ENCODE measurements at places on chromosomes 12 and 14.

GRCh38 chr12:102342281-102343006 lies 137.9 kb downstream of the IGF1 start:
- DNase-seq = no peak

GRCh38 chr12:123934829-123935228 lies 37.8 kb downstream of the CCDC92 start:
- no peak for DNase-seq

DNA sequence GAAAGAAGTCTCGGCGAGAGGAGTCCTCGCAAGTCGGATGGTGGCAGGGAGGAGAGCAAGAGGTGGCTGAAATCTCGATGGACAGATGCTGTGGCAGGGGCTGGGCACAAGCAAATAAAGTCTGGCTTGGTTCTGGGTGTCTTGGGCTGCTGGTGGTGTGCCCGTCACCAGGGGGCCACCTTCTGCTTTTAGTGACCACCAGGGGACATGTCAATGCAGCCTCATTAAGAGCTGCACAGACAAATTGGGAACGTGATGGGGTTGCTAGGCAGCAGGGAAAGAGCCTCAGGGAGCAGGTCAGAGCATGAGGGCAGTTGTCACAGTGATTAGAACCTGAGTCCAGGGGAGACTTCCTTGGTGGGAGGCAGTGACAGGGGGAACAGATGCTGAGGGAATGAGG lies 44.0 kb downstream of the LRRC74A start:
- no peak for DNase-seq

GRCh38 chr12:16121953-16122352 lies 155.5 kb downstream of the SLC15A5 start:
- no peak for DNase-seq

- peak; percentile 48 for DNase-seq
Observed at GRCh38 chr14:105228562-105228961, 19.8 kb upstream of the BTBD6 start.

- no peak for DNase-seq
Observed at GRCh38 chr12:94027561-94027960, 120.8 kb upstream of the PLXNC1 start.

GRCh38 chr14:25049568-25050268 lies at the start of gene STXBP6:
Gene STXBP6, minus strand, starts transcription at chr14:25050147. Its CDS starts 75,329 bp downstream, at chr14:24974818.
- DNase-seq = peak; percentile 80

GRCh38 chr14:63438065-63438757 lies 105.0 kb downstream of the PPP2R5E start:
- DNase-seq = peak; percentile 33

- DNase-seq = peak; percentile 43
Observed at GRCh38 chr14:87992346-87992717, 650 bp downstream of the GALC start.

- peak; percentile 86 for DNase-seq
Observed at GRCh38 chr14:64209444-64210131, 84.6 kb downstream of the ESR2 start.

DNA sequence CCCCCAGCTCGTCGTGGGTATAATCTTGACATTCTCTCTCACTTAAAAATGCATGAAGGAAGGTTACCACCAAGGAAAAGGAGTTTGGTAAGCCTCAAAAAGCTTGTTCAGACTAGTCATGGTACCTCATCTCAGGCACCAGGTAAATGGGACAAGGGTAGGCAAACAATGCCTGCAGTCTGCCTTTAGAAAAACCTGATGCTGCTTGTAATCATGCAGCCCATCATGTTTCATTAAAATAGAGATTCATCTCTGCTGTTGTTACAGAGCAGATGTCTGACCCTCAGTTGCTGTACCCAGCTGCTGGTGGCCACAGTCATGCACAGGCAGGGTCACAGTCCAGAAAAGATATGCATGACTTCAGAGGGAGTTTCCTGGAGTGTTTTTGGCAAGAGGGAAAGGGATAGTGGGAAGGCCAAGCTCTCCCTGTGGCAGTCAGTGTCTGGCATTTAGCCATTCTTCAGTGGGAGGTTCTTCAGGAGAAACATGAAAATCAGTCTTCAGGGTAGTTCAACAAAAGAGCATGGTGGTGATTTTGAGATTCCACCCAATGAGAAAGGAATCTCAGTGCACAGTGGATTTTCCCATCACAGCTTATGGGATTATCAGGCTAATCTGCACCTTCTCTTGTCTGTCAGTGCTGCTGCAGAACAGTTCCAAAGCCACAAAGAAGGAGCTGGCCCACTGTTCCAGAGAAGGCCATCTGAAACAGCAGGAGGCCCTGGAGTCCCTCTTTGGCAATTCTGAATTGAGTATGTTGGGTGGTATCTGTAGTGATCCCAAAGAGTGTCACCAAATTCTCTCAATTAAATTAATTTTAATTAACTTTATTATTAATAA lies 202.7 kb upstream of the FRMD6 start:
- DNase-seq = no peak

DNA sequence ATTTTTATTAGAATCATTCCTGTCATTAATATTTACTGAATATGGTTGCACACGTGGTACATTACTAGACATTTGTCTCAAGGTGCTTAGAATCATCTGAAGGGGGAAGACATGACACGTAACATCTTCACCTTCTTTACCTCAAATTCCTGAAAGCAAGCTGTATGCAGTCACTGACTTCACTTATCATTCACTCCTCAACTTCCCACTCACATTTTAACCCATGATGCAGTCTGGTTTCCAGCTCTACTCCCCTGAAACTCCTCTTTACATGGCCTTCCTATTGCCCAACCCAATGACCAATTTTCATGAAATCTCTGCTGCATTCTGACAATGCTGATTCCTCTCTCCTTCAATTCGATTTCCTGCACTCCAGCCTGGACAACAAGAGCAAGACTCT lies 5.8 kb upstream of the PSMC6 start:
- no peak for DNase-seq

DNA sequence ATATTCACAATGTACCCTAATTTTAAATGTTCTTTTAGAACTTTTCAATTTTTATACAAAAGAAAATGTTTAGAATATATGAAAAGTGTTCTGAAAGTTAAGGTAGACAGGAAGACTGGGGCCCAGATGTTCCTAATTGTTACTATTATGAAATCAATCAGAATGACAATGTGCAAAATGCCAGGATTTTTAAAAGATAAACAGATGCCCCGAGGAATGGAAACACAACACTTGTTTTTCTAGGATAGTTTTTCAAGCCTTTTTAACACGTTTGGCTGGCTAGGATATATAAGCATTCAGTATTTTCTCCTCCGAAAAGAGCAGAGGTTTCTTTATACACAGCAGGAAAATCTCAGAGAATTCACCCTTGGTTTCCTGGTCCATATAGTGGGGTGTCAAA lies 106.8 kb downstream of the ESR2 start:
- DNase-seq = no peak

- no peak for DNase-seq
Observed at GRCh38 chr14:102554821-102555819, 37.3 kb upstream of the RCOR1 start.

GRCh38 chr14:23057757-23058653 lies 685 bp upstream of the CDH24 start:
- peak; percentile 80 for DNase-seq

- peak; percentile 14 for DNase-seq
Observed at GRCh38 chr12:71415336-71416231, 24.0 kb upstream of the LGR5 start.

- DNase-seq = no peak
Observed at GRCh38 chr14:21026274-21026987, 1.6 kb upstream of the NDRG2 start.

- DNase-seq = no peak
Observed at GRCh38 chr14:63269561-63270225, 49.0 kb downstream of the GPHB5 start.

DNA sequence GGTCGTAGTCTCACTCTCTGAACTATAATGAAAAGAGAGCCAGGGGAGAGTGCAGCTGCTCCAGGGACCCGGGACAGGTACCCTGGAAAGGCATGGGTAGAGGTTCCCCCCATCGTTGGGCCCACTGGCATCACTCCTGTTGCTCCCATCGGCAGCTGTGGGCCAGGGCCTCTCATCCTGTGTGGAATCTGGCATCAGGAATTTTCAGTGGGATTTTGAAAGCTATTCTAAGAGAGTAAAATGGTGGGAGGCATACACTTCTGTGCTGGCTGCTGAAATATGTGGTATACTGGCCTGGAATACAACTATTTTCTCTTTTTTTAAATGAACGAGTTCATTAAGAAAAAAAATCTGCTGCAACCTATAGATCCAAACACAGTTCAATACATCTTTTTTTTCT lies 38.1 kb downstream of the EML1 start:
- DNase-seq = no peak

GRCh38 chr14:69713209-69713781 lies 53.6 kb upstream of the SRSF5 start:
- no peak for DNase-seq

- DNase-seq = no peak
Observed at GRCh38 chr12:112711026-112711425, 80.5 kb upstream of the RPH3A start.

DNA sequence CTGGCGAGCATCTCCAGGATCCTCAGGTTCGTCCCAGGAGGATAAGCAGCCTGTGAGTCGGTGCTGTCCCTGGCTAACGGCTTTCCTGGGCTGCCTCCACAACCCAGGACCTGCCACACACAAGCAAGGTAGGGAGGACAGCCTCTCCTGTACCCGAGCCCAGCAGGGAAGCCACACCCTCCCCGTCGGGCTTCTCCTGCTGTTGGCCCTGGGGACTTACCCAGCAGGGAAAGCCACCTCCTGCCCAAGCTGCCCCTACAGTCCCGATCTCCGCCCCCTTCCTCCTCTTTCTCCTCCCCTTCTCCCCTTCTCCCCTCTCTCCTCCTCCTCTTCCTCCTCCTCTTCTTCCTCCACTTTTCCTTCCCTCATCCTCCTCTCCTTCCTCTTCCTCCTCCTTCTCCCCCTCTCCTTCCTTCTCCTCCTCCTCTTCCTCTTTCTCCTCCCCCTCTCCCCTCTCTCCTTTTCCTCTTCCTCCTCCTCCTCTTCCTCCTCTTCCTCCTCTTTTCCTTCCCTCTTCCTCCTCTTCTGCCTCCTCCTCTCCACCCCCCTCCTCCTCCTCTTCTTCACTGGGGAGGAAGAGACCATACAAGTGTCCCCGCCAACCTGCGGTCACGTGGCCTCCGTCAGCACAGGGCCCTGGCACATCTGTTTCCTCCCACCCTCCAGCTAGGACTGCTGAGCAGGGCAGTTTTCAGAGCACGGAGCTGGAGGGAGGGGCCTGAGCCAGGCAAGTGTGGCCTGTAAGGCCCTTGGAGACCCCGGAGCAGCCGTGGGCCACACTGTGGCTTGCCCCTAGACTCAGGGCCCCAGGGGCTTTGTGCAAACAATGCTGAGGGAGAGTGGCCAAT lies 17.3 kb upstream of the RFLNA start:
- no peak for DNase-seq

DNA sequence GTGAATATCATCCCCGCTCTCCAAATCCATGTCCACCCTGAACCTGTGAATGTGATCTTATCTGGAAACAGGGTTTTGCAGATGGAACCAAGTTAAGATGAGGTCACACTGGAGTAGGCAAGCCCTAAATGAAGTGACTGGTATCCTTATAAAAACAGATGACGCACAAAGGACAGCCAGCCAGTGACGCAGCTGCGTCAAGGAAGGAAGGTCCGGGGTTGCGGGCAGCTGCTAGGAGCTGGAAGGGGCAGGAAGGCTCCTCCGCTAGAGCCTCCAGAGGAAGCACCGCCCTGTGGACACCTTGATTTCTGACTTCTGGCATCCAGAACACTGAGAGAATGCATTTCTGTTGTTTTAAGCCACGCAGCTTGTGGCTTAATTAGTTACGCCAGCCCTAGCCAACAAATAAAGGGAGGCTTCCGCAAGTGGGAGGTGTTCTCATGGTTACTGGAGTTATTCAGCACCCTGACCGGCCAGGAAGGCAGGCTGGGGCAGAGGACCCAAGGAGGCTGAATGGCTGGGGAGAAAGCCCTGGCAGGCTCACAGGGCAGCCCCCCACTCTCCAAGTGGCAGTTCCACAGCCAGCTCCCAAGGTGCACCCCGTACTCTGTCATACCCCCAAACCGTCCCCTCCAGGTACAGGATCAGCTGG lies 127.6 kb upstream of the NCOR2 start:
- DNase-seq = no peak

DNA sequence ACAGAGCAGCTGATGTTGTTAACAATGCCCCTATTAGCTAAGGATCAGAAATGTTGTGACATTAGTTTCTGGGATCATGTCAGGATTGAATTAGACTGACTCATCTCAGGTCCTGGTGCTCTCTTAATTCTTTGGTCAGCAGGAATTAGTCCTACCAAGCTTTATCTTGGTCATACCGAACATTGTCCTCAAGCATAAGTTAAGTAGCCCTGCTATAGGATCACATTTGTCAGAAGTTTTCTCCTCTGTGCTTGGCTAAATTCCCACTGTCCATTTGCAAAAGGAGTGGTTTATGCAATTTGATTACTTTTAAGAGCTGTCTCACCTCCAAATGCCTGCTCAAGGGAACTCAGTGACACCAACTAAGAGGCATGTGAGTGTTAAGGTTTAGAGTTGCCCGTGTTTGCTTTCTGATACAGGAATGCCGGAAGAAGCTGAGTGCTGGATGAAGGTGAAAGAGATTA lies 48.4 kb upstream of the IFNG-AS1 start:
- no peak for DNase-seq

DNA sequence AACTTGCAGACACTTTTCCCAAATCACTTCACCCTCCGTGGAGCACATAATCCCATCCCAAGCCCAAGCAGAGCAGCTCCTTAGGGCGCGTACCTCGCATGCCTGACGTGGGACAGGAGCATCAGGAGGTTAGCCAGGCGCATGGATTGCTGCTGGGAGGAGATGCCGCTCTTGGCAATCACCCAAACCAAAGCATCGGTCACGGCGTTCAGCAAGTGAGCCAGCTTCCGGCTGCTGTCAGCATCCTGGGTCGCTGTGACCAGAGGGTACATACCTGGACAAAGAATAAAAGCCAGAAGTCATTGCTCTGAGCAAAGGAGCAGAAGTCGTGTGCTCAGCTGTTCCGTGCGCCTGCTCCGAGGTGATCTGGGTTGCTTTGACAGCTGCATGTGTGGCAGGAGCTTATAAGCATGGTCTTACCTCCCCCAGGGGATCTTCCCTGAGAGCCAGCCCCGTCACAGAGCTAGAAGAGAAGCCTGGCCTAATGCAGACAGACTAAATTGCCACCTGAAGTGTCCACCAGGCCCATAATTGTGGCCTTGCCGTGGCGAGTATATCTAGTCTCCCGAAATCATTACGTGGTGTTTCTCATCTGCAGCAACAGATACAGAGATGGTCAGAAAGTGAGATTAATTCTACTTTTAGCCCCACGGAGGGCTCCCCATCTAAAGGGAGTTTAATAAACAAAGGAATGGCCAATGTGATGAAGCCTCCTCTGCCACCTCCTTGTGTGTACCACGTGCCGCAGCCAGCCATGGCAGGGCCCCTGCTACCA lies 59.1 kb downstream of the ESR2 start:
- DNase-seq = no peak

- no peak for DNase-seq
Observed at GRCh38 chr12:91361864-91362263, 179.2 kb upstream of the DCN start.
